ENCODE measurements at places on chromosomes 3 and 15.

GRCh38 chr15:27956285-27956684, 142.8 kb downstream of the OCA2 start:
- DNase-seq, result no peak

- DNase-seq, result no peak
Observed at GRCh38 chr3:194731506-194732073, 45.9 kb downstream of the FAM43A start.

- no peak for DNase-seq
Observed at GRCh38 chr3:147395899-147396711, 10.2 kb downstream of the ZIC4 start.

GRCh38 chr3:152416808-152417580, 148.3 kb downstream of the MBNL1 start:
- DNase-seq, result no peak

GRCh38 chr15:67101911-67102598, 36.7 kb downstream of the SMAD3 start:
- no peak for DNase-seq

DNA sequence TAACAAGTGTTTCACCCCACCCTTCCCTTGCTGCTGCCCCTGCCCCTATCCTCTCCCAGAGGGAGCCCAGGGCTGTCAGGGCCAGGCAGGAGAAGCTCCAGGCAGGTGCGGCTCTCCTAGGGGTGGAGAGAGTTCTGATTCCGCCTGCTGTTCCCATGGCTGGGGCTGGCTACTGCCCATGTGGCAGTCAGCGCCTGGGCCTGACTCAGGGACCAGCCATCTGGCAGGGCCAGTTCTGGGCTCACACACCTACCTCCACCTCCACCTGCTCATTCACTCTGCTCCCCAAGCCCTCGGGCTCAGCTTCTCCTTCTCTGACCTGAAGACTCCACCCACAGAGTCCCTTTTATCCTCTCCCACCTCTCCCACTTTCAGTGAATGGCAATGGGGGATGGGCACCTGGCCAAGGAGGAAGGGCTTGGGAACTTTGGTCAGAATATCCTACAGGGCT, 23.4 kb downstream of the AMOTL2 start:
- DNase-seq, result no peak

DNA sequence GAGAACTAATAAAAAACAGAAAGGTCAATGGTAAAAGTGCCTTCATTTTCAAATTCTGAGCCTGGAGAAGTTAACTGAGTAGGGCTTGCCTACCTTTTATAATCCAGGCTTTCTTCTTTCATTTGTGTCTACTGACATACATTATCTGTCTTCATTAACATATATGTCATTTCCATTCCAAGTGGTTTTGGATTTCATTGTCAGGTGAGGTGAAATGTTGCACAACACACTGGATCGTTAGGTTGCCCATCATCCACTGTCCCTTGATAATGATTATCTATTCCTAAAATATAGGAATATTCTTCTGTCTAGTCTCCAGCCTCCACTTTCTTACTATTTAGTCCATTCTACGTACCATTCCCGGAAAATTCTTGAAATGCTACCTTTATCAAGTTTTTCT, 55.0 kb upstream of the CP start:
- DNase-seq, result no peak

- DNase-seq, result no peak
Observed at GRCh38 chr3:165159760-165160421, 36.3 kb downstream of the SLITRK3 start.

GRCh38 chr3:78632925-78633553, 1134.8 kb downstream of the ROBO1 start:
- no peak for DNase-seq

DNA sequence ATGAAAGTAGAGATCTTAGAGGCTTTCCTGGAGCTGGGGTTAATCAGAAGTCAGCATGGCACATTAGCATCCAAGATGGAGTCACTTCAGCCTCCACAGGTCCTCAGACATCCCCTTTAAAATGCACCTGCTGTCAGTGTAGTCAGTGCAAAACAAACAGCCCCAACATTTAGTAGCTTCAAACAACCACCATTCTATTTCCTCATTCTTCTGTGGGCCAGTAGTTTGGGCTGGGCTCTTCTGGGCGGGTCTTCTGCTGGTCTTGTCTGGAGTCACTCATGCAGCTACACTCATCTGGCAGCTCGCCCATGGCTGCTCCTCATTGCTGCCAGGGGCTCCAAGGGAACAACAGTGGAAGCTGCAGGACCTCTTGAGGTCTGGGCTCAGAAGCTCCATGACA, 99.9 kb downstream of the TLE3 start:
- DNase-seq, result no peak

GRCh38 chr15:57820119-57820518, 113.6 kb downstream of the POLR2M start:
- DNase-seq, result no peak

- no peak for DNase-seq
Observed at GRCh38 chr3:36864180-36865053, 80.4 kb downstream of the TRANK1 start.

DNA sequence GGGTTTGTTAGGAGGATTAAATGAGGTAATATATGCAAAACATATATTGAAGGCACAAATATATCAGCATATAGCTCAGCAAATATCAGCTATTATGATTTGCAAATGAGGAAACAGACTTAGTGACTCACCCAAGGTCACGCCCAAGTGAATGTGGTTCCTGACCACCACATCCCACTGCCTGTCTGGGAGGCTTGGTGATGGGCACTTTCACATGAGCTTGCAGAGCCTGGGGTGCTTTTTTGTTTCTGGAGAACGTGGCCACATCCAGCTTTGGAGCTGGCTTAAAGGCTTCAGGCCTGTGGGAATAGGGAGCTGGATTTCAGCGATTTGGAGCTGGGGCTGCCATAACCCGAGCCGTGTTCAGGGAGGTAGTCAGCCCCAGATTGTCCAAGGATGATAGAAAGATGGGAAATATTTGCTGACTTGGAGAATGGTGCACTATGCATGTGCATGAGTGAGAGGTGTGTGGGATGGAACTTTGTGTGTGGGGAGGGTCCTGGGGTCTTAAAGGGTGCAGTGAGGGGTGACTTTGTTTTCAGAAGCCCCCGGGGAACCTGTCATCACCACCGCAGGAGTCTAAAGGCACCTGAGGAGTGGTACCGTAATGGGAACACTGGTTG, 12.0 kb upstream of the FGD5 start:
- DNase-seq, result no peak

- DNase-seq, result no peak
Observed at GRCh38 chr3:195537995-195538394, 5.1 kb downstream of the PPP1R2 start.

DNA sequence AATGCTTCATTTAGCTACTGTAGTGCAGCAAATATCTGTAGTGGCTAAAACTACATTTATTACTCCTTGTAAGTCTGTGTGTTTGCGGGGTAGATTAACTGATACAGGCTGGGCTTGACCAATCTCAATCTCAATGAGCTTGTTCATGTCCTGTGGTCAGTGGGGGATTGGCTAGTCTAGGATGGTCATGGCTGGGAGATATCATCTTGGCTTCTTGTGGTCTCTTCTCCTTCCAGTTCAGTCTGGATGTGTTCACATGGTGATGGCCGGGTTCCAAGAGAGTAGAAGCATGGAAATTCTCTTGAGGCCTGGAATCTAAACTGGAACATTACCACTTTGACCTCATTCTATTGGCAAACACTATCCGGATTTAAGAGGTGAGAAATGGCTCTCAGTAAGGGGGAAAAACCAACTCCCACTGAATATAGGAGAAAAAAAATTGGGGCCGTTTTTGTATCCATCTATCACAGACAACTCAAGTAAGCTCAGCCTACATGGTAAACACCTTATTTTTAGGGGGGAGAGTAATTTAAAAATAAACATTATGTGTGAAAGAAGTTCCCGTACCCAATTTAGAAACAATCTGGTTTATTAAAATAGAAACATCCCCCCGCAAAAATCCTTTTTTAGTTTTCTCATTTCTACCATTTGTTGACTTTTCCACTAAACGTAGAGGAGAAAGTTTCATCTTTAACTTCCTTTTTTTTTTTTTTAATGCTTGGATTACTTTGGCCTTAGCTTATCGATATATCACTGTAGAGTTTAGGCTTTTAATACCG, 284.9 kb upstream of the TBC1D5 start:
- no peak for DNase-seq

DNA sequence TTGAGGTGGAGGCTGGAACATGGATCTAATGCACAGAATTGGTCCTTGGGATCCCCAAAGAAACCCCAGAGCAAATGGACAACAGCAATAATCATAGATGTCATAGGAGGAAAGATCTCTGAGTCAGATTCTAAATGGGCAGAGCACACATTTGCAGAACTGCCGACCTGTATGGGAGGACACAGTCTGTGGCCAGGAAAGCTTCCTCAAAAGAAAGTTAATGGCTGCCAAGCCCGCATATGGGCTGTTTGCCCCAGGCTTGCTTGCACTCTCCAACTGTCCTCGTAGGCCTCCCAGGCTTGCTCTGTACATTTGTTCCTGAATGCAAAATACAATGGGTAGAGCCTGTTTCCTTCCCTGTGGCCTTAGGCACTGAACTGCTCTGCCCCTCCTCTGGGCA, 102.0 kb upstream of the PLXNA1 start:
- no peak for DNase-seq

DNA sequence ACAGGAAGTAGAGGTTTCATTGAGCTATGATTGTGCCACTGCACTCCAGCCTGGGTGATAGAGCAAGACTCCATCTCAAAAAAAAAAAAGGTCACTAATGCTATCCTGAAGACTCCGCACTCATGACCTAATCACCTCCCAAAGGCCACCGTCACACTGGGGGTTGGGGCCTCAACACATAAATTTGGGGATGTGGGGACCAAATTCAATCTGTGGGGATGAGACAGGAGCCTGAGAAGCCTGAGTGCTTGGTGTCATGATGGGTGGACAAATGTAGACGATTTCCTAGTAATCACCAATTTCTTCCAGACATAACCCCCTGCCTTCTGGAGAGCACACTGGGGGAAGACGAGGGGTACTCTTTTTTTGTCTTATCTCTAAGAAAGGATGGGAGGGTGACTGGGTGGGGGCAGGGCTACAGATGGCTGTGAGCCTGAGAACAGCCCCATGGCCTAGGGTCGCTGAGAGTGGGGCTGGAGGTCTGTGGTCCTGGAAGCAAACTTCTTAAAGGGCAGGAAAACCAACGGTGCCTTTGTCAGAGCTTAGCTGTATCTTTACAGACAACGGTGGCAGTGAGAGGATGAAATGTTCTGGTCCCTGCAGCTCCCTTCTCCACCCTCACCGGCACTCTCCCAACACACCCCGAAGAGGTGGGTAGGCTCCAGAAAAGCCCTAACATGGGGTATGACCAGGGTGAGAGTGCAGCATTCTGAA, 16.6 kb upstream of the KLF13 start:
- no peak for DNase-seq

DNA sequence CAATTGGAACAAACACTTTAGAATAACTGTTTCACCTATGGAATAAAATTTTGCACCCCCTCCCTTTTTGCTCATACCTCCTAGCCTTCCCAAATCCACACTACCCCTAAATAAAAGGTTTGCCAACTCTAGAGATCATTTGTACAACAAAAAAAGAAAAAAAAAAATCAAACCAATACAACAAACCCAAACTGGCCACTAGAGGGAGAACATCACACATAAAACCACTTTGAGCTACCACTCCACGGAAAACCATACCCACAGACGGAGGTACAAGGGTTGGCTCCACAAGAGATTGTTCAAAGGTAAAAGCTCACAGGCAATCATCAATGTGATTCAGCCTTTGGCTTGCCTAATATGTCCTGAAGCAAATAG, 47.6 kb downstream of the SETMAR start:
- DNase-seq, result no peak

DNA sequence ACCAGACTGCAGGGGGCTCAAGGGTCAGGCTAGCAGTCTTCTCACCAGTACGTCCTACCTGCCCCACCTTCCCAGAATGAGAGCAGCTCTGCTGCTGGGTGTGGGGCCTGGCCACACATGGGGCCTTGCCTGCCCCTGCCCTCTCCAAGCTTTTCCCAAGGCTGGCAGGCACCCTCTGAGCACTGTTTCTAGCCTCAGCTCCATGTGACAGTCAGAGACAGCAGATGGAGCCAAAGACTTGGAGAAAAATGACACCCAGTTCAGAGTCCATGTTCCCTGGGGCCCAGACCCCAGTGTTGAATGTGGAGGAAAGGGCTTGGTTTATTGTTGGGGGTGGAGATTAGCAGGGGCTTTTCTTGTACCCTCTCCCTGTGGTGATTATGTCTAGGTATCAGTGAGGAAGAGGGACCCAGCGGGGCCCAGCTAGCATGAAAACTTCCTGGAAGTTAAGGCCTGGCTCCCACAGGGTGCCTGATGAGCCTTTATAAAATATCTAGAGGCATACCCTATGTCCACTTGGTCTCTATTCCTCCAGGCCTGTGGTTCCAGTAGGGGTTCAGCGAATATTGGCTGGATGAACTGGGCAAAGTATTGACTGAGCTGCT, 153.8 kb downstream of the EEFSEC start:
- no peak for DNase-seq

GRCh38 chr3:162421721-162422120, 925.1 kb downstream of the OTOL1 start:
- DNase-seq, result no peak

GRCh38 chr3:35635407-35635806, 3.9 kb upstream of the ARPP21 start:
- no peak for DNase-seq

- no peak for DNase-seq
Observed at GRCh38 chr3:14765576-14766427, 53.0 kb upstream of the FGD5 start.

GRCh38 chr3:143384076-143384475, 264.5 kb downstream of the CHST2 start:
- no peak for DNase-seq

- no peak for DNase-seq
Observed at GRCh38 chr3:62134061-62134496, 239.3 kb downstream of the FEZF2 start.

- no peak for DNase-seq
Observed at GRCh38 chr3:69085833-69086722, 1.3 kb downstream of the ARL6IP5 start.

GRCh38 chr3:62332835-62333244, 40.5 kb downstream of the FEZF2 start:
- DNase-seq, result no peak

DNA sequence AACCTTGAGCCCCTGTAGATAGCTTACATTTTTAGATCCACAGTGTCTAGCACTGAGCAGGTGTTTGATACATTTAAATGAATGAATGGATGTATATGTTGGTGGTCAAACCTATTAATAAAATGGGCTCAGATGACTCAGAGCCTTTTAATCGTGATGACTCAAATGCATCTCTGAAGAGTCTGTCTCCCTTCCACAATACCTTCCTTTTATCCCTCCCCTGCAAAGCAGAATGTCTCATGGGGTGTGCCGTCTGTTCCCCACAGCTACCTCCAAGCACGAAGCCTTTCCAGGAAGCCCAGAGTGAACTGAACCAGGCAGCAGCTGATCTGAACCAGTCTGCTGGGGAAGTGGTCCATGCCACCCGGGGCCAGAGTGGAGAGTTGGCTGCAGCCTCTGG, 303.5 kb upstream of the TPM1 start:
- no peak for DNase-seq

GRCh38 chr15:59300618-59301139, 72.0 kb downstream of the MYO1E start:
- DNase-seq, result no peak

GRCh38 chr3:52819936-52820335, 10.5 kb downstream of the ITIH4 start:
- no peak for DNase-seq

- DNase-seq, result no peak
Observed at GRCh38 chr15:43212299-43212698, 8.5 kb downstream of the EPB42 start.

- DNase-seq, result no peak
Observed at GRCh38 chr15:52439470-52439869, 89.2 kb downstream of the MYO5A start.

Measured in stimulated activated CD8-positive, alpha-beta memory T cell treated with anti-CD3 and anti-CD28 coated beads, Interleukin-4, amount 100 ng/mL, for 1 hour (primary cell).